ENCODE measurements at places on chromosomes 5 and 9.

GRCh38 chr9:33349743-33350142 is 52.6 kb downstream of the AQP7 start:
- no peak for DNase-seq

GRCh38 chr9:130304116-130304515 is 38.6 kb downstream of the HMCN2 start:
- no peak for DNase-seq

- no peak for DNase-seq
Observed at GRCh38 chr5:73204332-73204731, 31.3 kb downstream of the TMEM174 start.

- DNase-seq = no peak
Observed at GRCh38 chr9:8600914-8601680, 801.5 kb upstream of the DMAC1 start.

DNA sequence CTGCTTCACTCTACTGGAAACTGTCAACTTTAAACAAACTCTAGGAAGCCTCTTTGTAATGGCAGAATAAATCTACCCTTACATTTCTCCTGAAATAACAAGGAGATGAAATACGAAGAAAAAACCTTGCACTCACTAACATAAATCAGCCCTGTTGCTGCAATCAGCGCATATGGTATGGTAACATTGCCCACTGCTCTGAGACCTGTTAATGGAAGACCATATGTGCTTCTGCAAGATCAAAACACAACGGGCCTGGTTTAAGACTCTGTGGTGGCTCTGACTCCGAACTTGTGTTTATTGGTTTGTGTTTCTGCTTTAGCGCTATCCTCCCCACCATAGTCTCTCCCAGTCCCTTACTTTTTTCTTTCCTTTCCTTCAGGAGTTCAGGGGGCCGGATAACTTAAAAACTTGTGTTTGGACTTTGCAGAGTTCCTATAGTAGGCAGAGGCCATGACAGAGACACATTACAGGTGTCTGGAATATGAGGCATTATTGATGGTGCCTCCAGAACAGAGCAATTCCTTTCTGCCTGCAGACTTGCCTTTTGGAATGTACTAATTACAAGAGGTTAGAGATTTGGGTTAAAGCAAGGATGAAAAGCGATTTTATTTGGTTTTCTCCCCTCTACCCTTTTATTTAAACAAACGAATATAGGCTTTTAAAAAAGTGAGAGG is 110.8 kb downstream of the PSAT1 start:
- DNase-seq = peak; percentile 21

GRCh38 chr9:121339437-121339836 is 30.6 kb downstream of the STOM start:
- no peak for DNase-seq

- no peak for DNase-seq
Observed at GRCh38 chr5:43926923-43927322, 323.9 kb downstream of the NNT start.

- no peak for DNase-seq
Observed at GRCh38 chr9:109328978-109329637, 8.2 kb upstream of the EPB41L4B start.

- no peak for DNase-seq
Observed at GRCh38 chr5:16547200-16547842, 69.5 kb downstream of the RETREG1 start.

GRCh38 chr9:37908698-37909186 is 4.8 kb upstream of the SLC25A51 start:
- no peak for DNase-seq

DNA sequence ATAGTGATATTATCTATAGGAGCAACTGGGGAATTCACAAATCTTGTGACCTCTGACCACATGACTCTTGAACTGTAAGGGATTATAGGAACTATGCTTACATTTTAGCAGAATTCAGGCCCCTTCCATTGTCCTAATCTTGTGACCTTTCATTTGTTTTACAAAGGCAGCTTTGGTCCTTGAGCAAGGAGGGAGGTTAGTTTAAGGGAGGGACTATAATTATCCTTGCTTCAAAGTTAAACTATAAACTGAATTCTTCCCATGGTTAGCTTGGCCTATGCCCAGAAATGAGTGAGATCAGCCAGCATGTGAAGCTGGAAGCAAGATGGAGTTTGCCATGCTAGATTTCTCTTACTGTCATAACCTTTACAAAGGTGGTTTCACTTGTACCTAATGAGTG is 51.2 kb downstream of the TARS1 start:
- no peak for DNase-seq

- DNase-seq = peak; percentile 49
Observed at GRCh38 chr5:168987543-168988300, 313.2 kb downstream of the SLIT3 start.

DNA sequence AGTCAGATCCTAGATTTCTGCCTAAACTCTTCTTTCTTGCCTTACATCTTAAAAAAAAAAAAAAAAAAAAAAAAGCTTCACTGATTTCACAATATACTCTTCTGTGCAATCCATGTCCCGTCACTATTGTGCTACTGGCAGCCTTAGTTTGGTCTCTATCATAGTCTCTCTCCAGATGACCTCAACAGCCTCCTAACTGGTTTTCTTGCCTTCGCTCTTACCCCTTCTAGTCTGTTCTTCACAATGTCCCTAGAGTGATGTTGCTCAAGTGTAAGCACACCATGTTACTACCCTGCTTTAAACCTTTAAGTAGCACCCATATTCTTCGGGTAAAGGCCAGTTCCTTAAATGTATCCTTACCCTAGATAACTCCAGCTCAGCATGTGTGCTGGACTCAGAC is 25.8 kb downstream of the CD180 start:
- DNase-seq = no peak

- DNase-seq = peak; percentile 54
Observed at GRCh38 chr5:78899922-78900362, 85.2 kb downstream of the ARSB start.

GRCh38 chr5:106964132-106964531 is 706.6 kb downstream of the EFNA5 start:
- no peak for DNase-seq

- no peak for DNase-seq
Observed at GRCh38 chr5:54743997-54744788, 226.6 kb downstream of the SNX18 start.

- DNase-seq = no peak
Observed at GRCh38 chr9:116736399-116737151, 49.5 kb downstream of the TRIM32 start.

DNA sequence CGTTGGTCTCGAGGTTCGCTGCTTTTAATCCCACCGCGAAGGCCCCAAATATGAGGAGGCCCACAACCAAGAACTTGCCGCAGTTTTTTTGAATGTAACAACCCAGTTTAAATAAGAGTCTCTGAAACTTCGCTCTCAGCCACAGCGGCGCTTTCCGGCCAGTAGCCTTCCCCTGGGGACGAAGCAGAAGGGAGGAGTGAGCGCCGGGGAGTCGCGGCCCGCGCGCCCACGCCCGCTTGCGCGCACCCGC is 10.4 kb downstream of the PTCH1 start:
- no peak for DNase-seq

- DNase-seq = no peak
Observed at GRCh38 chr5:124494540-124495116, 251.8 kb downstream of the ZNF608 start.

- no peak for DNase-seq
Observed at GRCh38 chr5:14726066-14726838, 61.7 kb downstream of the OTULIN start.

DNA sequence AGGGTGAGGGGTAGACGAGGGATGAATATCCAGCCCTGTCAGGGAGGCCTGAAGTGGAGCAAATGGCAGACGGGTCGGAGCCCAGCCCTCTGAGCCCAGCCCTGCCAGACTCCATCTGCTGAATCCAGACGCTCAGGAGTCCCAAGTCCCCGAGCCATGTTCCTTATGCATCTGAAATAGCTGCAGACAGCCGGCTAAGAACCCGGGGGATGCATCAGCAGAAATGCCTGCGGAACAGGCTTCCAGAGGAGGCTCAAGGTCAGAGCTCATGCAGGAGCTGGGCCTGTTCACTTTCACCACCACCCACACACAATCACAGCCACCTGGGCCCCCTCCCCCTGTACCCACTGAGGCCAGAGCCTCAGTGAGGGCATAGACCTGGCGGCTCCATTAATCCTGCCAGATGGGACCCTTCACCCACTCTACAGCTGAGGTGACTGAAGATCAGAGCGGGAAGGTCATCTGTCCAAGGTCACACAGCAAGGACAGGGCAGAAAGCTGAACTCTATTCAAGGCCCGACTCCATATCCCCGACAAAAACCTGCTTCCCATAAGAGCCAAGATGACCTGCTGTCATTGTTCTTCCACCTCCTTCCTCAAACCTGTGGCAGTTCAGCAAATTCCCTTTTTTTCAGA is 24.4 kb upstream of the AKNA start:
- no peak for DNase-seq

DNA sequence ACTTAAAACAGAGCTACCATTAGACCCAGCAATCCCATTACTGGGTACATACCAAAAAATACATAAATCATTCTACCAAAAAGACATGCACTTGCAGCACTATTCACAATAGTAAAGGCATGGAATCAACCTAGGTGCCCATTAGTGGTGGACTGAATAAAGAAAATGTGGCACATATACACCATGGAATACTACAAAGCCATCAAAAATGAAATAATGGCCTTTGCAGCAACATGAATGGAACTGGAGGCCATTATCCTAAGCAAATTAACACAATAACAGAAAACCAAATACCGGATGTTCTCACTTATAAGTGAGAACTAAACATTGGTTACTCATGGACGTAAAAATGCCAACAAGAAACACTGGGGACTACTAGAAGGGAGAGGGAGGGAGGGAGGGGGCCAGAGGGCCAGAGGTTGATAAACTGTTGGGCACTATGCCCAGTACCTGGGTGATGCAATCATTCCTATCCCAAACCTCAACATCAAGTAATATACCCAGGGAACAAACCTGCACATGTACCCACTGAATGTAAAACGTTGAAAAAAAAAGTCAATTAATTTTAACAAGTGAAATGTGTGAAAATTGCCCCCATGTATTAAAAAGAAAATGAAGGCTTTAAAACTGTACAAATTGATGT is 24.5 kb upstream of the GPR150 start:
- DNase-seq = no peak

- DNase-seq = no peak
Observed at GRCh38 chr5:128014578-128014977, 69.0 kb upstream of the SLC12A2 start.

- DNase-seq = peak; percentile 46
Observed at GRCh38 chr9:121550569-121551512, 51.2 kb upstream of the GGTA1 start.

- DNase-seq = no peak
Observed at GRCh38 chr9:20854444-20854843, 170.4 kb downstream of the FOCAD start.

- no peak for DNase-seq
Observed at GRCh38 chr5:179387151-179388110, 42.2 kb upstream of the ADAMTS2 start.

- no peak for DNase-seq
Observed at GRCh38 chr5:76579166-76579937, 43.9 kb downstream of the F2RL2 start.

GRCh38 chr5:78889369-78890140 is 95.6 kb downstream of the ARSB start:
- DNase-seq = no peak
